Activated naive CD8-positive, alpha-beta T cell treated with anti-CD3 and anti-CD28 coated beads for 36 hours (primary cell): ENCODE measurements at places on chromosomes 2 and 18.

GRCh38 chr2:128380061-128380889 is 61.6 kb upstream of the HS6ST1 start:
- DNase-seq: no peak

- DNase-seq: no peak
Observed at GRCh38 chr2:17251171-17251570, 267.1 kb downstream of the RAD51AP2 start.

DNA sequence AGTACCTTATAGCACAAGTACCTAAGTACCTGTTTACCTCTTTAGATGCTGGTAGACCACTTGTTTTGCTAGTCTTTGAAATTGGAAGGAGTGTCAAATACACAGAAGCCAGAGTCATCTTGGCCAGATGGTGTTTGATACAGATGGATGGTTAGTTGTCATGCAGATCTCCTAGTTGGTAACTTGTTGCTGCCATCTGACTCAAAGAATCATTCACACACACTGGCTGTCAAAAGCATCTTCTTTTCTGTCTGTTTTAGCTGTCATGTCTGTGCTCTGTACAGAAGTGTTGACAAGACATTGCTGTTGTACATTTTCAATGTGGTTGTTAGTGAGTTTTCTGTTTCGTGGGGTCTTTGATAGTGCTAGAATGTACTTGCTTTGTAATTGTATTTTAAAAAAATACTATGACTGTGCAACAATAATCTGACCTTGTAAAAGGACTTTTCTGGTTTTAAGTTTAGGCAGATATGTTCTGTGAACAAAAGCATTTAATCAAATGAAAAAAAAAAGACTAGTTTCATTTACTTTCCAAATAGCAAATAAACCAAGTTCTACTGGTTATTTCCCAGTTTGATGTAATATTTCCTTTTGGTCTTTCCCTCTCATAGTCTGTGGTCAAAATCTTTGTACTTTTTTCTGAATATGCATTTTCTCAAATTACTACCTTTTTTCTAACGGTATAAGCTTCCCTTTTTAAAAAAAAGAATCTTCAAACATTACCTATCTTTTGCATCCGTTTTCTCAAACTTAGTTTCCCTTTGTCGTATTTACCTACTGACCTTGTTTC is 39.9 kb downstream of the TANK start:
- no peak for DNase-seq

- DNase-seq: no peak
Observed at GRCh38 chr2:180246268-180246667, 239.2 kb upstream of the CWC22 start.

GRCh38 chr2:157903151-157903550 is 27.0 kb upstream of the ACVR1 start:
- DNase-seq: no peak

DNA sequence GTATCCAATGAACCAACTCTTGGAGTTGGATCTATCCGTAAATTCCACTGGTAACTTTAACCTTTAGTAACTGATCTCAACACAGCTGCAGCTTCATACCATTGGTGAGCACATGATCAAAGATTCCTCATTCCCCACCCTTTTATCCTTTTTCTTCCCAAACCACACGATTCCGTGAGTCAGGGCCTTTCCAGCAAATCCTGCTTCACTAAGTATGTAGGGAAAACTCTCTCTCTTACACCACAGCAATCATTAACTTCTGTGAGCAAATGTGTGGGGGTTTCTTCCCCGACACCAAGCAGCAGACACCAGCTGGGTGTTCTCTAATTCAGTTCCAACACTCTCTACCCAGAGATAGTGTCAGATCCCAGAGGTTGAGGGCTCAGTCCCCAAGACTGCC is 23.5 kb downstream of the ELP2 start:
- DNase-seq: no peak

DNA sequence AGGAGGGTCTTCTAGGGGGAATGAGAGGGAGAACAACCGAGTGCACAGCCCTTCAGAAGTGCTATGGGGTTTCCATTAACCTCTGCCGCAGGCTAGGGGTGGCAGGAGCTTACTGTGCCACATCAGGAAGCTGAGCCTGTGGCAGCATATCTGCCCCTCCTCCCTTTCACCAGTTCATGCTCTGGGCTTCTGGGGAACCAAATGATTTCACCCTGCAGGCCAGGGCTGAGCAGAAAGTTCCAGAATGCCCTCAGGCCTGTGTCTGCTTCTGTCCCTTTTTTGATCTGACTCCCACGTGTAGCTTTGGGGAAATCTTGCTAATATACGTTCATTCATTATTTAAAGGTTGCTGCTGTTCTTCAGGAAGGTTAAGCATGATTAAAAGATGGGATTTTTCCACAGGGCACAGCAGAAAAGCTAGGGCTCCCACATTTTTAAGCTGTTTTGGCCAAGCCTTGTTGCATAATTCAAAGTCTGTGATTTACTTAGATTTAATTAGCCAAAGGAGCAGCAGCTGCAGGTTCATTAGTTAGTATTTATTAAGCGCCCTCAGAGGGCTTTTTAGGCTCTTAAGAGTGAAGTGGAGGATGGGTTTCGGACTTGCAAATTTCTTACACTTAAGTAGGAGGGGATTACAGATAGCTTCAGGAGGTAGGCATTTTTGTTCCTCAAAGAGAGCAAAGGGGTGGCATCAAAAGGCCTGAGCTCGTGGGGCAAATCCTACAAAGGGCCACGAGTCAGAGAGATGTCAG is 10.2 kb downstream of the TMEM247 start:
- no peak for DNase-seq

- no peak for DNase-seq
Observed at GRCh38 chr2:75539955-75540716, 20.6 kb downstream of the EVA1A start.

GRCh38 chr2:169073963-169074751 is 4.8 kb downstream of the DHRS9 start:
- DNase-seq: no peak

- DNase-seq: no peak
Observed at GRCh38 chr2:145090841-145091761, 571.2 kb upstream of the ZEB2 start.

DNA sequence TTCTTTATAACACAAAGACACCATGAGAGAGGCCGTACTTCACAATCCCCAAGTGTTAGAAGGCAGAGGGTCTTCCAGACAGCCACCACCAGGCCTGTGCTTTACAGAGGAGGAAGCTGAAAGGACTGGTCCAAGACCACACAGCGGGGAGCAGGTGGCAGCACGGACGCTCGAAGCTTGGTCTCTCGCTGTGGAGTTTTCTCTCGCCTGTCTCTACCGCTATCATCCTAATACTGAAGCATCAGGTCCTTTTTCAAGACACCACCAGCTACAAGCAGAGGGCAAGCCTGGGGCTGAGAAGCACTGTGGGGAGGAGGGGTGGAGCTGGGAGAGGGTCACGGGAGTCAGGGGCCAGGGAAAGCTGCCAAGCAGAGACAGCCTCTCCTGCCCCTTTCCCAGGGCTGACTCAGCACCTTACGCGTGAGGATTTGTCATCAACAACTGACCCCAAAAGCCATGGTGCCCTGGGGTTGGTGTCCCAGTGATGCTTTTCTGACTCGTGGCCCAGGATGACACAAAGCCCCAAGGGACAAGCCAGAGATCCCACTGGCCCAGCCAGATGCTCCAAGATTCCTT is 31.9 kb upstream of the FOSL2 start:
- DNase-seq: no peak

DNA sequence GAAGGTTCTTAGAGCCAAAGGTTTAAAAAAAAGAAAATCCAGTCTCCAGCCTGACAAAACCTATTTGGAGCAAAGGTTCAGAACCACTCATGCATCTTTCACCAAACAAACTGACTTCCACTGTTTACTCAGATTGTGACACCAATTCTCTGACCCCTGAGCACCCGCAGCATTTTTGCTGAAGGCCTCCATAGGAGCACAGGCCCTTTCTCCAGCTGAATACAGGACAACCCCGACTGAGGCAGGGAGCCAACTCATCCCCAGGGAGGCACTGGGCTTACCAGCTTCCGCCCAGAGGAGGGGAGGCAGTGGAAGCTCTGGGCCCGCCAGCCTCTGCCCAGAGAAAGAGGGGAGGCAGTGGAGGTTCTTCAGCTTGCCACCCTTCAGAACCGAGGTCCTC is 51.0 kb upstream of the CNGA3 start:
- no peak for DNase-seq

- no peak for DNase-seq
Observed at GRCh38 chr2:186751078-186751477, 57.2 kb downstream of the FAM171B start.
